Left colon (tissue), 2 donors: ENCODE measurements at places on chromosomes 4 and X. TPM values are rescaled to one million over a fixed set of nuclear protein-coding genes. Genes with fewer than 3 reads are reported as not detected.

DNA sequence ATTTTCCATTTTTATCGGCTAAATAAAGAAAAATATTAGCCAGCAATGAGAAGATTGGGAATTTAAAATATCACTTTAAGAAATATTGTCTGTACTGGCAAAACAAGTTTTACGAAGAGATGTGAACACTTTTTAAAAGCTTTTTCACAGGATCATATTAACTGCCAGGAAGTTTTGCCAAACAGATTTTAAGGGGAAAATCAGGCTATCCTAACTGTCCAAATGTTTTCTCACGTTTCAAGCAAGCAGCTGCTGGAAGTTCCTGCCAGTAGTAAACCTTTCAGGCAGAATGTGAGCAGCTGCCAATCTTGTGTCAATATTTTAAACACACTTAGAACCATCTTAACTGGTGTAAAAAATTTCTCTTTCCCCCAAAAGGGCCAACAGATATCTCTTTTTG lies 101.1 kb downstream of the ADGRL3 start:
- no peak for DNase-seq

GRCh38 chr4:149972407-149972806 lies 105.8 kb upstream of the DCLK2 start:
- no peak for DNase-seq

- DNase-seq = no peak
These were observed 74.9 kb downstream of the GLUD2 start for GRCh38 chrX:121122332-121122731.

GRCh38 chr4:160836431-160836830 lies 1327.4 kb downstream of the FSTL5 start:
- DNase-seq = no peak

DNA sequence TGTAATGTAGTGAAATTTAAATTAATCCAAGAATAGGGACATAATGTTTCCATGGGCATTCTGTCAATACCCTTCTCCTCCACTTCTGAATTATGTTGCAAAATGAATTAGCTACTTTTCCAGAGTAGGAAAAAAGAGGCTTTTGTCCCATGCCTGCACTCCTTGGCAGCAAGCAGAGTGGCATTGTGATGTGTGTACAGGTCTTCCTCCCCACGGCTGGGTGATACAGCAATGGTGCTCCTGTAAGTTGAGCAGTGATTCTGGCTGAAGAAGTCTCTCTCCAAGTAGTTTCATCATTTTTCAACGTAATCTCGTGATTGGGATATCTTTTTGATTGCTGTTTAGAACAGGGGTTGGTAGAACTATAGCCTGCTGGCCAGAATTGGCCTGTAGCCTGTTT lies 59.9 kb downstream of the KIT start:
- no peak for DNase-seq

FGFR3 gene
- total RNA-seq = 46.5 TPM

MAB21L2 gene
- 45.8 TPM for total RNA-seq

DNA sequence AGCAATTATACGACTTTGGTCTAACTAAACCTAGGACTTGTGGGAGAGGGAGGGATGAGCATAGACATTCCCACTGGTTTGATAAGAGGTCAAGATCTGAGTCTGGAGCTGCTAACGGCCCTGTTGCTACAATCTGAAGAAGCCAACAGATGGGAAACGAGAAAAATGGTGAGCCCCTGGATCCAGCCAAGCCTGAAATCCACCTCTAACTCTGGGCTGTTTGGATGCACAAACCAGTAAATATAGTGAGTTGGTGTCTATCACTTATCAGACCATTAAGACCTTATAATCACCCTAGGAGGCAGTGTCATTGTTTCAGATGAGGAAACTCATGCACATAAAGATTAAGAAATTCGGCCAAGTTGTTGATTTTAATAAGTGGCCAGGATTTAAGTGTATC lies 50.5 kb downstream of the ADGRA3 start:
- no peak for DNase-seq

SLC26A1 gene
- 2.0 TPM for total RNA-seq

- no peak for DNase-seq
These were observed 11.0 kb upstream of the DUSP9 start for GRCh38 chrX:153635788-153636668.

DNA sequence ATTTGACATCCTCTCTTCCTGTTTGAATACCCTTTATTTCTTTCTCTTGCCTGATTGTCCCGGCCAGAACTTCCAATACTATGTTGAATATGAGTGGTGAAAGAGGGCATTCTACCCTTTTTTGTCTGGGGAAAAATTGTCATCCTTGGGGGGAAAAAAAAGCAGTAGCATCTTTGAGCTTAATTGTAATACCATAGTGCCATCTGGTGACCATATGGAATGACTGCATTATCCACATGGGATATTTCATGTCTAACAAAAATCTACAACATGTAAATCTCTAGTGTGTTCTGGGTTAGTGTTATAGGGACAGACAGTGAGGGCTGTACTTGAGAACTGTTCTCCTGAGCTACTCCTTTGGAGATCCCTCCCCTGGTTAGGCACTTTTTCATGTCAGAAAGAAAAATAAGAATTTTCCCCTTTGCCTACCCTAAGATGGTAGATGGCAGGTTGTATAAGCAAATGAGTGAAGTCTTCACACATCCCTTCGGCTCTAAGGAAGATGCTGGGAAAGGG lies 26.0 kb downstream of the CAPN6 start:
- DNase-seq = no peak

DNA sequence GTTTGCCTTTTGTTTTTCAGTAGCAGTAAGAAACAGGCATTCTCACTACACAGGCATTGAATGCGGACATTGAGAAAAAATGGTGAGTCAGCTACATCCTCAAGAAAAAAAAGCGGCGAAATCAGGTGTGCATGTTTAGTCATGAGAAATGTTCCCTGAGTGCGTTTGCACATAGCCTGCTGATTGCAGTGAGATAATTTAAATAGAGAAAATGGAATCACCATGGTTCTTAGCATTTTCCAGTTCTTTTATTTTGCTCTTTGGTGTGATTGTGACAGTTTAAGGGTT lies 54.1 kb upstream of the CLDN34 start:
- DNase-seq = no peak

DNA sequence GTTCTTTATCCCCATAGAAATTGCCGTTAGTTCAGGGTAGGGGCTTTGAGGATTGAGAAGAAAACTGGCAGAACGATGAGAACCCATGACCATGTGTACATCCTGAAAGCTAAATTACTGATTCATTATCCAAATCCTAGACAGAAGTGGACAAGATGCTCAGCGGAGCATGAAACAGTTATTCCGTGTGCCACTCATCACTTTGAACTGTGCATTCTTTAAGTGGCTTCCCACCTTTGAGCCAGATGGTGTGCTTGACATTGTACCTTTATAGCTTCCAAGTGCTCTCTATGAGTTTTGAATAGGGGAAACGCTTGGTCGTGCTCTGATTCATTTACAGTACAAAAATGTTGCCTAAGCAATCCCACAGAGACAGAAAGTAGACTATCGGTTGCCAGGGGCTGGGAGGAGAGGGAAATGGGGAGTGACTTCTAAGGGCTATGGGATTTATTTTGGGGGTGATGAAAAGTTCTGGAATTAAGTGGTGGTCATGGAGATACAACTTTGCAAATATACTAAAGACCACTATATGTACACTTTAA lies 100.0 kb downstream of the DOCK11 start:
- no peak for DNase-seq

- no peak for DNase-seq
These were observed 488.2 kb downstream of the GRID2 start for GRCh38 chr4:92791871-92792440.

FGFBP2 gene
- 0.49 TPM for total RNA-seq

- DNase-seq = no peak
These were observed 286.1 kb downstream of the DCHS2 start for GRCh38 chr4:154205471-154205870.

DNA sequence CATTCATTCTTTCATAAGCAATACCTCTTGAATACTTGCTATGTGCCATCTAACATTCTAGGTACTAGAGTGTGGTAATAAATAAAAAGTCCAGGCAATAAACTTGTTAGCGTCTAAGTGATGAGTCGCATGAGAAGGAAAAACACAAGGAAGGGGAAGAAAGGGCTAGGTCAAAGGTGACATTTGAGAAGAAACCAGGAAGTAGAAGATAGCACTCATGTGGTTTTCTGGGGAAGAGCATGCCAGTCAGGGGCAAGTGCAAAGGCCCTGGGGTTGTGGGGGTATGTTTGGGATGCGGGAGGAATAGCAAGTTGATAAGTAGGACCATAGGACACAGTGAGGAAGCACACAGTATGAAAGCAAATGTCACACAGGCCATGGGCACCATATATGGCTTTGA lies 157.0 kb downstream of the TSPAN5 start:
- DNase-seq = no peak

ARMCX2 gene
- total RNA-seq = 4.9 TPM

PSAPL1 gene
- total RNA-seq = not detected

DNA sequence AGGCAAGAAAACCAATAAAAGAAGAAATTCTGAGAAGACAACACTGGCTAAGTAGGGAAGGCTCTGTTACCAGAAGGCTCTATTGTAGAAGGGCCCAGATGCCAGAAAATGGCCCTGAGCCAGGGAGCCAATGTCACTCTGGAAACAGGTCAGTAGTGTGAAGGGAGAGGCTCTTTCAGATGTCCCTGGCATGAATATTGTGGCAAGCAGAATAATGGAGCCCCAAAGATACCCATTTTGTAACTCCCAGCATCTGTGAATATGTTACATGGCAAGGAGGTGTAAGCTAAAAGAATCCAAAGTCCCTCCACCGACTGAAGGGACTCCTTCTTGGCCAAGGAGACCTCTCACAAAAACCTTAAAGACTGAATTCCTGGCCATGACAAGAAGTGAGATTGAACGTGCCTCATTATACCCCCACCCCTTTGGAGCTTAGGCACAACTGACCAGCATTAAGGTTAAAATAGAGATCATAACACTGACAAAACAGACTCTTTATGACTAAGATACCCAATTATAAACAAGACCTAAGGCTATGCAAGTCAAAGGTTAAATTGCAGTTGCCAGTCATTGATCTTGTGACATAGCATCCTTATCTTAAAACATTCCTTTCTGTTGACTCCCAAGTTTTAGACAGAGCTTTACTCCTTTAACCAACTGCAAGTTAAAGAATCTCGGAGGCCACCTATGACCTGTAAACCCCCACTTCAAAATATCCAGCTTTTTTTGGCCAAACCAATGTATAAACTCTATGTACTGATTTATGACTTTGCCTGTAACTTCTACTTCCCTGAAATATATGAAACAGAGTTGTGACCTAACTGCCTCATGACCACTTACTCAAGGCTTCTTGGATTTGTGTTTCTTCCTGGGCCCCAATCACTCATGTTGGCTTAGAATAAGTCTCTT lies 42.2 kb upstream of the SMIM10 start:
- no peak for DNase-seq

DNA sequence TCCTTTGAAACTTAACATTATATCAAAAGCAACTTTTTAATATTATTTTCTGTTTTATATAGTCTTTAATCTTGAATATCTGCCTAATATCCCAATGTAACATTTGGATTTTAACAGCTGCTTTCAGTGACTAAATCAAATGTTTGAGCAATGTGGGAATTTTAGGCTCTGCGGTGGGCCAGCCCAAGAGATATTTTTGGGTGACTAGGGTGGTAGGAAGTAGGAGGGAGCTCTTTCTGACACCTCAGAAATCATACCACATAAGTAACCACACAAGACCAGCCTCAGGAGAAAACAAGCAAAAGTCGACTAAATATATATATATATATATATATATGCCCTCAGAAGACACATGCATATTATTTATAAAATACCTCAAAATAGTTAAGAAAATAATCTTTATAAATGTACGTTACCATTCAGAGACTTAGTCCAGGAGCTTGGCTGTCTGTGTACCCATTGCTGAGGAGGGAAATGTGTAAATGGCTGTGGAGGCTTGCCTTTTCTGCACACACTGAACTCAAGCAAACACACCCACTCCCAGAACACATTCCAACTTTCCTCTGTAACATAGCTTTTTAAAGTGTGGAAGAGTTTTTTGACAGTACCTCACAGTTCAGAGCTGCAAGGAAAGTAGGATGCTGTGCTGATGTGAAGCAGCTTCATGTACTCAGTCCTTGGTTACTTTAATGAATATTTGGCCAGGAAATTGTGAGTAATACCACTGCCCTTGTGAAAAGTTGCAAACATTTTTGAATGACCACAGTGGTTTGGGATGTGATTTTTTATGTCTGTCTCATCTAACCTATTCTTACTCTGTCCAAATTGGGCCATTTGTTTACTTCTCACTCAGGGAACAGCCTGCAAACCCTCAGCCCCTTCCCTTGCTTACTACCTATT lies at the start of gene RTL3:
RTL3 (minus strand) TSS at position 484 of the 900 bp plus-strand sequence. CDS start 908 bp downstream, outside the sequence.
- DNase-seq = no peak

DNA sequence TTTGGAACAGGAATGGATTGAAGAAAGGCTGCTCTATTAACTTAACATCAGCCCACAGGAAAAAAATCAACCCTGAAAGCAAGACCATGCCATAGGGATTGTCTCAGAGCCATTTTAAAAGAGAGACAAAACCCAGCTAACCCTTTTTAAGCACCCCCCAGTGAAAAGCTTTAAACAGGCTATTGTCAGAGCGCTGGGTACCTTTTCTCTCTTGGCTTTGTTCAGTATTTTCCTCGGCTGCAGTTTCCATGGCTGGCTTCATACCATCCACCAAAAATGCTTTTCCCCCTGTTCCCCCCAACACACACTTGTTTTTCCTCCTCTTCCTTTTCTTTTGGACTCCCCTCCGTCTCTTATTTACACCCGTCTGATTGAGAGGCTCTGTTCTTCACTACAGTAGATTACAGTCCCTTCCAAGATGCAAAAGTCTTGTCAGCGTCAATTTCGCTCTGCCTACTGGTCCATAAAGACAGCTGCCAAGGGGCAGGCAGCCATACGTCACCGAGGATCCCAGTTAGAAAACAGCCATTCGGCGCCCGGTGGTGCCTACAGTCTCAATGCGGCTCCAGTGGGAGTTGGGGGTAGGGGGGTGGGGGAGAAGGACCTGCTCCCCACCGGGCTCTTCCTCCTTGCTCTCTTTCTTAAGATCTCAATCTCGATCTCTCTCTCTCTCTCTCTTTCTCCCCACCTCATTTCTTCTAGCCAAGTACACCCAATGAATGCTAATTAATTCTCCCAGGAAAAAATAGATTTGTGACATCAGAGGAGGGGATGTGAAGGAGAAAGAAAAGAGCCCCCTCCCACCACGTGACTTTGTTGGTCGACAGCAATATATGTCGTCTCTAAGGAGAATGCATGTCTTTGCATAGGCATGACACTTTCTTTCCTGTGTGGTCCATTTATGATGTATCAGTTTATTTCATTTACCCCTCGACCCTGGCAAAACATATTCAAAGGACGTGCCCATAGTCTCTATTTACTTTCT lies at the start of gene GPM6B:
GPM6B (minus strand) TSS at position 451 of the 985 bp plus-strand sequence; CDS start at position 262, 189 bp downstream.
- DNase-seq = no peak

DNA sequence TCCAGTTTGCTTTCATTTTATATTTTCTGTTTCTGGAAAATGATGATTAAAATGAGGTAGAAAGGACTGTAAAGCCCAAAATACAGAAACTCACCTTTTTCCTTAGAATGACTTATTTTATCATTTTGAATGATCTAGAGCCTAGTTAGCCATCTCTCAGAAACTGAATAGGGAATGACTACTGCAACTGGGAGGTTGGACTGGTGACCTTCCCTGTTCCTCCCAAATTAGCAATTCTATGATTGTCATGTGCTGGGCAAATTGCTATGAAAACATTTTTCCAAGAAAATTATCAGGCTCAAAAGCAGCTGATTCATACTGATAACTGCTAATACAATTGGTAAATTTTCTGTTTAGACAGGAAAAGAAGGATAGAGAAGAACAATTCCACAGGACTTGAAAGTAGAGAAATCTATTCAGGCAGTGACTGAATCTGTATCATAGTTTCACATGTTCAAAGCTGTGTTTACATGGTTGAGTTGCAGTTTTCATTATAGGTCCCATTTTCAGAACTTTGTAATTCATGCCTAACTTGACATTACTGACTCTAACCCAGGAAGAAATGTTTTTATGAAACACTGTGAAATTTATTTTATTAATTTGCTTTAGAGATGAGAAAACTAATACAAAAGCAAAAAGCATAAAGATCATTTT lies 43.4 kb upstream of the SEC24B start:
- DNase-seq = no peak
